CD4-positive, alpha-beta T cell treated with Interferon alpha-2 for 1 hour (primary cell): ENCODE measurements at places on chromosomes 11 and 22.

- DNase-seq: no peak
Observed at GRCh38 chr22:30158744-30159500, 78.7 kb downstream of the HORMAD2 start.

- DNase-seq: no peak
Observed at GRCh38 chr11:70788248-70789022, 390.1 kb downstream of the CTTN start.

DNA sequence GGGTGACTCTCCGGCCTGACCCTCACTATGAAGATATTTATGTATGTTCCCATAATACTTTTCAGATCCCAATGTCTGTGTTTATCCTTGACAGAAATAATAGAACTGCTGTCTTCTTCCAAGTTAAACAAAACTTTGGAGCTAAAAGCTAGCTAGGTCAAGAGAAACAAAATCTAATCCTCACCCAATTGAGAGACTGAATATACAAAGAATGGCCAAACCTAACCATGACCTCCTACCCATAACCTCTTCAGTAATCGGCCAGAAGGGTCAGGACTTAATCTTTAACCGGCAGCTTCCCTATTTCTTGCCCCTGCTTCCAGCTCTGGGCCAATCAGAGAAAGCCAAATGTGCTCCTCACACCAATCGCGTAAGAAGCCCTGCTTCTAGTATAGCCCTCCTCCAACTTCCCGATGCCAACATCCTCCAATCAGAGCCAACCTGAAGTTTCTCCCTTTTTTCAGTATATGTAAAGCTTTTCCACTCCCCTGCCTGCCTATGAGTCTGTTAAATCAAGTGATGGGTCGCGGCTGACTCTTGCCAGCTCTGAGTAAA lies 1.7 kb upstream of the DDX6 start:
- peak; percentile 87 for DNase-seq

DNA sequence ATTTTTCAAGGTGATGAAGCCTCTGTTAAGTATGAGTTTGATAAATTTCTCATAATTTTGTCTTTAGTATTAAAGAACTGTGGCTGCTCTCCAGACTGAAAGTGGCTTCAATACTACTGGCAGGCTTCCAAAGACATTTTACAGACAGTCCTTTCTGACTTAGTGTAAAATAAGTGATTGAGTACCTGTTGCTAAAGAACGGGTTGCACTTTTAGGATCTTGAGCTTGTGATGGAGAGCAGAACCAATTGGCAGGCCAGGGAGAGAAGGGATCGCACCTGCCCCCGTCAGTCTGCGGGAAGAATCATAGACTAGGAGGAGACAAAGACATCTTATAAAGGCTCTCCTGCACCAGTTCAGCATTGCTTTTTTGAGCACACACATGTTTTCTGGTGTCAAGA lies 4.4 kb downstream of the NCAM1 start:
- no peak for DNase-seq

DNA sequence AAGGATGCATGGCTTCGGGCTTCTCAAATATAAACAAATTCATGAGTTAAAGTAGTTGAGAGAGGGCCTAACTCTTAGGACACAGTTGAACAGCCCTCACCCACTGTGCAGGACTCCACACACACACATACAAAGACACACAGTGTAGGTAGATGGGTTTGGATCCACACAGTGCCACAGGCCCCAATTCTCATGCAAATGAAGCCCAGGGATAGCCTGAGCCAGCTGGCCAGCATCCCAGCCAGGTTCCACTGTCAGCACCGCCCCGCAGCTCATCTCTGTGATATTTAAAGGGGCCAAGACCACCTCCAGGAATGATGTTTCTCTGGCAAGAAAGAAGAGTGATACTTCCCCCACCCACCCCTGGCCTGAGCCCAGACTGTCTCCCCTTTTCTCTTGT lies 11.7 kb downstream of the SLC35C1 start:
- DNase-seq: no peak

- no peak for DNase-seq
Observed at GRCh38 chr11:112534208-112534607, 273.5 kb upstream of the PLET1 start.

- no peak for DNase-seq
Observed at GRCh38 chr22:34080433-34080832, 160.2 kb upstream of the LARGE1 start.

- no peak for DNase-seq
Observed at GRCh38 chr22:25007444-25008106, 55.1 kb downstream of the KIAA1671 start.

DNA sequence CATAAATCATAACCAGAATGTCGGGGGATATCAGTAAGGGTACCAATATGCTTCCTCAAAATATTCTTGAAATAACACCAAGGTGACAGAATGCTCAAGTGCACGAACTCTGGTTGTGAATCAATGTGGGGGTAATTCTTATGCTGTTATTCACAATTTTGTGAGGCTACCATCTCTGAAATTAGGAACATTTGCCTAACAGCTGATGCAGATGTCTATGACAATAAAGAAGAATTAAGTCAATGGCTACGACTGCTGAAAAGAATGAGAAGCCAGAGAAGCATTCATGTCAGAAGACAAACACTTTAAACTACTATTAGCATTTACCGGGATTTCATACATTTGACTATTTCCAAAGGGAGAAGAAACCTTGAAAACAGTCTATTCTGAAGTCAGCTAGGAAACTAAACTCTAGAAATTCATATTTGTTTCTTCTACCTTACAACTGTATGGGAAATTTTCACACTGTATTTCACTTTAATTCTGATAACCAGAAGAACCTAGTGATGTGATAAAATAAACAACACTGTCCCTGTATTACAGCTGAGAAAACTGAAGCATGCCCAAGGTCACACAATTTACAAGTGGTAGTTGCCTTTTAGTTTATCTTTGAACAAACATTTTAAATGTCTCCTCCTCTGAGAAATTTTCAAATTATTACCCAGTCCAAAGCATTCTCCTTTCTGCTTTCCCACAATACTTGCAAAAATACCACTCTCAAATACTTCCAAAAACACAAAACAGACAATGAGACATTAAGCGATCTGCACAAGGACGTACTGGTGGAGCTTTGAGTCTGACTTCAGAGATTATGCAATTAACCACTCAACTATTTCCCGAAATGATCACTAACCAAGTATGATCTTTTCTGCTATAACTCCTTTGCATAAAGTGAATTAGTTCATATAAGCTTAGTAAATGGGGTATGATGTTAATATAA lies 18.0 kb upstream of the ARHGAP32 start:
- no peak for DNase-seq

DNA sequence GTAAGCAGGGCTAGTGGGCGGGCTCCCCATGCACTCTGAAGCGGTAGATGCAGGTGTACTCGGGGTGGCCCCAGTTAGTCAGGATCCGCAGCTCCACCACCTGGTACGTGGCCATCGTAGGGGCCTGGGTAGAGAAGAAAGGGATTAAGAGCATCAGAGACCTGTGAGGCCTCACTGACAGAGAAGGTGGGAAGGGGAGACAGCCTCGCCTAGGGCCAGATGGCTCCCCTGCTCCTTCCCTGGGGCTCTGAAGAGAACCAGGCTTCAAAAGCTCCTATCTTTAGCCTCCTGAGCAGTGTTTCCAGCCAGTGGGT lies 19.6 kb downstream of the SUN2 start:
- DNase-seq: no peak

- no peak for DNase-seq
Observed at GRCh38 chr11:6440906-6441358, at the start of gene HPX. Gene HPX (minus strand): TSS chr11:6440987. CDS start chr11:6440963, 24 bp downstream.

DNA sequence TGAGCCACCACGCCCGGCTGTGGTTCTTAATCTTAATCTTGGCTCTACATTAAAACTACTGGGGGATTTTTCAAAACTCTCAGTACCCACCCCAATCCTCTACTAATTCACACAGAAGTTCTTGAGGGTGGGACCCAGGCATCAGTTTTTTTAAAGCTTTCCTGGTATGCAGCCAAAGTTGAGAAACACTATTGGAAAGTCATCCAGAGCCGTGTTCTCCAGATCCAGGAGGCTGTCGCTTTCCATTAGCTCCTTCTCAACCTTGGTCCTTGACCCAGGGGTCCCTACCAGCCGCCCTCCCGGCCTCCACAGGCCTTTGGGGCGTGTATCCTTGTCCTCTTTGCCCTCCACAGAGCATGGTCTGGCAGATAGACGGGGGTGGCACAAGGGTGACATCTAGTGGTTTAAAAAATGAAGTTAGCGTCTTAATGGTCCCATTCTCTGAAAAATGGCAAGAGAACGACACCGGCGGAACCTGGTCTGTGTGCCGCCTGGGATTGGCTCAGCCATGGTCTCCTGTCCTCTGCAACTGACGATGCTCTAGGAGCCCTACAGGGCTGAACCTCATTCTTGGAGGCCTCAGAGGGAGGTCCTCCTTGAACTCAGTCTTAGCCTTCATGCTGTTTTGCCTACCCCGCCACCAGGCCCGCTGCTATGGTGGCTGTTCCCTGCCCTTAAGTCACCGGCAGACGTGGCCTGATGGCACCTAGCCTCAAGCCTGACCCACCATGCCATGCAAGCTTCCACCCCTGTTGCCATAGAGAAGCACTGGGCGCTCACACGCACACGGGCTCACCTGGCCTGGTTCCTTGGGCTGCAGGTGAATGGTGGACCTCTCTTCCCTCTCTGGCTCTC lies 152.0 kb upstream of the SYN3 start:
- DNase-seq: peak; percentile 22

- DNase-seq: peak; percentile 72
Observed at GRCh38 chr22:37193629-37194191, 5.7 kb upstream of the C1QTNF6 start.

DNA sequence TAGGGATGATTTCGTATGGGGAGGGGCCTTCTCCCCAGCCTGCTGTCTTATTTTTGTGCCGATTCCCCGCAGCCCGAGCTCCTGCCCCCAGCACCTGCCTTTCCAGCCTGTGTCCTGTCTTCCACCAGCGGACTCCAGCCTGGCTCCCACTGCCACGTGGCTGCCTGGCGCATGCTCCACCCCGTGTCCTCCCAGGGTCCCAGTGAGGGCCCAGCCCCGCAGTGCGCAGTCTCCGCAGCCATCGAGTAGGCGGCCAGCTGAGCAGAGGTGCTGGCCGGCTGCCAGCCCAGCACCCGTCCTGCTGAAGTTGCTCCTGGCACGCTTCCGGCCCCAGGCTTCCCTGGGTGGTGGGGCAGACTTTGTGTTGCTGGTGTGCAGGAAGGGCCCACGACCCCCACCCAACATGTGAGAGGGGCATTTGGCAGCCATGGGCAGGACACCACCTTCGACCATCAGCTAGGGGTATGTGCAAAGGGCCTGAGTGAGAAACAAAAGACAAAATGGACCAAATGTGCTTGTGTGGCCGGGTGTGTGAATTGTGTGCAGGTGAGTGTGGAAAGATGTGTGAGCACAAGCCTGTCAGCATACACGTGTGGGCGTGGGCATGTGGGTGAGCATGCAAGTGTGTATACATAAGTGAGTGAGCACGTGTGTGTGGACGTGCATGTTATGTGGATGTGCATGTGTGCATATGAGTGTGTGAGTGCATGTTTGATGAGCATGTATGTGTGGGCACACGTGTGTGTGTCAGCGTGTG lies 55.9 kb downstream of the RTN4R start:
- no peak for DNase-seq

- DNase-seq: no peak
Observed at GRCh38 chr11:134905928-134906327, 493.9 kb upstream of the B3GAT1 start.

- DNase-seq: no peak
Observed at GRCh38 chr11:132177106-132177505, 806.7 kb downstream of the NTM start.

GRCh38 chr11:2694495-2694894 lies 5.3 kb downstream of the KCNQ1OT1 start:
- DNase-seq: no peak

DNA sequence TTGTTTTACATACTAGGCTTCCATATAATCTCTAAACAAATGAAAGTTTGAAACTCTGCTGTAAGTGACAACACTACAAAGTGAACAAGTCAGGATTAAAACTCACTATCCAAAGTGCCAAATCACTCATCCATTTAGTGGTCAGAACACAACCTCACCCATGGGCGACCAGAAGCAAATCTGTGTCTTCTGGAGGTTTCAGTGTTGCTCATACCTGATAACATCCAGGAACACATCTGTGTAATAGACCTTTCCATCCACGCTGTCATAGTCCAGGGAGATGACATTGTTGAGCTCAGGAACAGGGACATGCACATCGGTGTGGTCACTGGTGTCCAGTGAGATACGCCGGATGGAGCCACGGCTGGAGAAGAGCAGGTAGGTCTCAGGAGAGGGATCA lies 28.5 kb upstream of the CKAP5 start:
- DNase-seq: no peak

- DNase-seq: no peak
Observed at GRCh38 chr22:19879992-19880785, 25.5 kb upstream of the GNB1L start.

GRCh38 chr11:86949995-86950660 lies 5.1 kb downstream of the FZD4 start:
- no peak for DNase-seq
